Stimulated activated CD8-positive, alpha-beta memory T cell treated with anti-CD3 and anti-CD28 coated beads, Interleukin-15, amount 100 ng/mL, for 1 hour (primary cell): ENCODE measurements at places on chromosomes 6 and 20.

DNA sequence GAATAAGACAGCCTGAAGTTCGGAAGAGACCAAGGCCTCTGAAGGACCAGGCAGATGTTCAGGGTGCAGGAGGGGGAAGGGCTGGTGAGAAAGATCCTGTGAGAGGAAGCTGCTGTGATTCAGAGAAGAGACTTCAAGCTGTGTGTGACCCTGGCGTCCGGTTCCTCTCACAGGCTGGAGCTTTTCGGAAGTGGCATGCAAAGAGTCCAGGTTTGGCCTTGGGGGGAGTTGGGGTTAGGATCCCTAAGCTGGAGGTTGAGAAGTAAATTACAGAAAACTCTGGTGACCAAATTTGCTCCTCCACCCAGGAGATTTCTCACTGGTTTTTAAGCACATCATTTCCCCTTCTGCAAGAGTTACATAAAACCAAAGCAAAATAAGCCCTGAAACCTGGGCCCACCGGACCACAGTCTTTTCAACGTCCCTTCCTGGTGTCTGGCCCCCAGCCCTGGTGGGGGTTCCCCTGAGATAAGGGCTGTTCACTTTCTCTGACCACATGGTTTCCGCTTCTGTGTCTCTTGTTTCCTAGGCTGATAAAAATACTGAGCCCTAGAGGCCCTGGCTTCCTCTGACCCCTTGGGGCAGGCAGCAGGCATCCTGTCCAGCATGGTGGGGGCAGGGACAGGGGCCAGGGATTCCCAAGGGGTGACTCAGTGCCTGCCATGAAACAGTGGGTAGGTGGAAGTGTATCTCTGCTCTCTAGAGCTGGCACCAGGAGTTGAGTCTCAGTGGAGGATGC lies 12.0 kb upstream of the LTA start:
- no peak for DNase-seq

GRCh38 chr6:22025468-22026163 lies 271.2 kb downstream of the PRL start:
- DNase-seq, result no peak

DNA sequence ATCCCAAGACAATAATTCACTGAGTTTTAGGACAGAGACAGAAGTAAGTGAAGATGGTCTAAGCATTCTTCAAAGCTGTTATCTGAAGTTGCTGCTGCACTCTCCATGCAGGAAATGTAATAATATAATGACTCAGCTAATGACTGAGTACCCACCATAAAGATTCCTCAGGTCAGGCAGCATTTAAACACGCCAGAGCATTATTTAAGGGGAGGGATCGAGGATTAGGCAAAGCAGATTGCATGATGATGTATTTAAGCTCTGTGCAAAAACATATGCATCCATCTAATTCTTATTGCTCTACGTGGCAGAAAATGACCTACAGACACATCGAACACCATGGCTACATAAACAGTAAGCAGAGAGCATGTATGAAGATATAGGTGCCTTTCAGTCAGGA lies 216.4 kb downstream of the UNC5CL start:
- no peak for DNase-seq

DNA sequence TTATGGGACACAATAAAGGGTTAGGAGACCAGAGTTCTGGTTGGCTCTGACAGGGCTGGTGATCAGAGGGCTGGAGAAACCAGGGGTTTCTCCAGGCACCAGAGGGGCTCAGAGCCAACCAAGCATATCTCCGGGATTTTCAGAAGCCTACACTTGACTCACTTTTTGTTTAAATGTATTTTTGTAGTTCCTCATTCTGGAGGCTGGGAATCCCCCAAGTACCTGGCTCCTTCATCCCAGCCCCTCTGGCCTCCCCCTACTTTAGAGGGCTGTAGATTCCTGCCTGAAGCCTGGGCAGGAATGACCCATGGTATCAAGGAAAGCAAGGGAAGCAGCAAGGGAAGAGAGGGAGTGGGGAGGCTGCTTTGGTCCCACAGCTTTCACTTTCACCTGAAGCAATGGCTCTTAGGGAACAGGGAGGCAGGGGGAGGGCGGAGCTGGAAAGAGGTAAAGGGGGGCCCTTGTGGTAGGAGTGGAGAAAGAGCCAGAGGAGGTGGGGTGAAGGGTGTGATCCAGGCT lies 973 bp downstream of the CD40 start:
- no peak for DNase-seq

GRCh38 chr20:20437314-20437713 lies 69.4 kb downstream of the INSM1 start:
- DNase-seq, result no peak

- DNase-seq, result no peak
Measured at GRCh38 chr6:34120953-34121675, 24.8 kb downstream of the GRM4 start.

- no peak for DNase-seq
Measured at GRCh38 chr6:87832025-87832825, 130.2 kb upstream of the AKIRIN2 start.

DNA sequence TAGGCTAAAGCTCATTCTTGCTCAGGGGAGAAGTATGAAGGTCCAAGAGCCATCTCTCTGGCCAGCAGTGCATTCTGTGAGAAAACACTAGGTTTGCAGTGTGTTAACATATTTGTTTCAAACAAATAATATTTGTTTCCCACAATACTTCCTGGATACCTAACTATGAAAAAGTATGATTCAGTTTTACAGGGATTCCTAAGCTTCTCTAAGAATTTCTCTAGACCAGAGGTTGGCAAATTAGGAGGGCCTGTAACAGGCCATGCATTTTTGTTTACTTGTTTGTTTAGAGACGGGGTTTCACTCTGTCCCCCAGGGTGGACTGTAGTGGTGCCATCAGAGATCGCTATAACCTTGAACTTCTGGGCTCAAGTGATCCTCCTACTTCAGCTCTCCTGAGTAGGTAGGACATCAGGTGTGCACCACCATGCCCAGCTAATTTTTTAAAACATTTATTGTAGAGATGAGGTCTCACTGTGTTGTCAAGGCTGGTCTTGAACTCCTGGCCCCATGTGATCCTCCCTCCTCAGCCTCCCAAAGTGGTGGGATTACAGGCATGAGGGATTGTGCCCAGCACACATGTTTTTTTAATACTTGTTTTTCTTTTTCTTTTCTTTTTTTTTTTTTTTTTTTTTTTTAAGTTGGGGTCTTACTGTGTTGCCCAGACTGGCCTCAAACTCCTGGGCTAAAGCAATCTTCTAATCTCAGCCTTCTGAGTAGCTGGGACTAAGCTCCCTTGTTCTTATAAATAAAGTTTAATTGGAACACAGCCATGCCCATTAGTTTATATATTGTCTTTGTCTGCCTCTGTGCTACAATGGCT lies 71.7 kb downstream of the ADGRG6 start:
- DNase-seq, result no peak

- no peak for DNase-seq
Measured at GRCh38 chr6:679282-679681, 13.7 kb downstream of the EXOC2 start.

- DNase-seq, result no peak
Measured at GRCh38 chr20:3248167-3248992, 9.4 kb upstream of the SLC4A11 start.

GRCh38 chr6:159450815-159451465 lies 242.1 kb downstream of the SOD2 start:
- DNase-seq, result no peak

DNA sequence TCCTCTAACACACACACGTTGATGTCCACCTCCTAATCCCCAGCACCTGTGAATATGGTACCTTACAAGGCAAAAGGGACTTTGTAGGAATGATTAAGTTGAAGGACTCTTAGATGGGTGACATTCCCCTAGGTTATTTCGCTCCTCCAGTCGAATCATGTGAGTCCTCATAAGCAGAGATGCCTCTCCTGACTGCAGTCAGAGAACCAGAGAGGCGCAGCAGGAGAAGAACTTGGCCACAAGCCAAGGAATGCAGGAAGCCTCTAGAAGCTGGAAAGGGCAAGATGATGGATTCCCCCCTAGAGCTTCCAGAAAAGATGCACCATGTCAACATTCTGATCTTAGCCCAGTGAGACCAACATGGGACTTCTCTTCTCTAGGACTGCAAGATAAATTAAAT lies 133.1 kb upstream of the PTPRT start:
- no peak for DNase-seq

- DNase-seq, result no peak
Measured at GRCh38 chr6:125655511-125655910, 93.9 kb upstream of the HEY2 start.

- no peak for DNase-seq
Measured at GRCh38 chr6:23522792-23523547, 603.0 kb upstream of the NRSN1 start.

- DNase-seq, result no peak
Measured at GRCh38 chr20:23180451-23180921, 94.4 kb upstream of the CD93 start.

DNA sequence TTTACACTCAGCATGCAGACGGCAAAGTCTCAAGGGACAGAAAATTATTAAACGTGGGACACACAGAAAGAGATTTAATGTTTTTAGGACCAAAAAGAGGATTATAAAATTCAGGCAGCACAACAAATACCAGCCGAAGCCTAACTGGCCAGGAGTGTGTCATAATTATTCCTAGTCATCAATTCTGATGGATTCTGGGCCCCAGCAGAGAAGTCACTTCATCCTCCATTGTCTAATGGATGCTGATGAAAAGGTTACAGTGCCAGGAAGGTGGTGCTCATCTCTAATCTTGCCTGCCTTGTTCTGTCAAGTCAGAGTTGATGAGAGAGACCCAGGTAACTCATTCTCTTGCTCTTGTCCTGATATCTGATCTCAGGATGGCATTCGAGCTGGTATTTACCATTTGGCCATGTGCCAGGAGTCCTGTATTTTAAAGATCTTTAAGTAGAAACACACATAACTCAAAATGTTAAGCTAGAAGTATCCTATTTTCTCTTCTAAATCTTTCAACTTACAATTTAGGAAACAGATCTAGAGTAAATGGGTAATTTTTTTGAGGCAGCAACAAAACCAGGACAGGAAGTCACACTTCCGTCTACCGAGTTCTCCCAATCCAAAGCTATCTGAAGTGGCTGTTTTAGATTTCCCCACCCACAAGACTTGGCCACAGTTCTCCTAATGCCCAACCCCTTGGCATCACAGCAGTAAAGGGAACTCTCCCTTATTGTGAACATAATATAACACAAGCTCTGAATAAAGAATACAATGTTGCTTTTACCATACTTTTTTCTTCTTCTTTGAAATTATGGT lies 50.0 kb downstream of the ADAT2 start:
- no peak for DNase-seq

- no peak for DNase-seq
Measured at GRCh38 chr6:21031182-21031581, 496.9 kb downstream of the CDKAL1 start.

DNA sequence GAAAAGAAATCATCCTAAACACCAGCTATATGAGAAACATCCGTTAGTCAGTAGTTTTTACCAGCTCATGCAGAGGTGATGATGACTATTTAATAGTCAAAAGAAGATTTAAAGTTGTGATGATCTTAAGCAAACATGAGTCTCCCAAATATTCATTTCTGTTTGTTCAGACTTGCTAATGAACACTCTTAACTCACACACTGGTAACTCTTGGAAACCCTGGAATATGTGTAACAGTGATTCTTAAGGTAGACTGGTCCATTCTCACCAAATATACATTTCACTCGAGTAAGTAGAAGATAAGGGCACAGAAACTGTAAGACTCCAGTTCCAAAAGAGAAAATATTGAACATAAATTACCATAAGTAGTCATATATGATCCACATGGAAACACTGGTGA lies 29.1 kb downstream of the RSPO3 start:
- no peak for DNase-seq

- no peak for DNase-seq
Measured at GRCh38 chr6:2007165-2007564, 238.2 kb downstream of the GMDS start.

DNA sequence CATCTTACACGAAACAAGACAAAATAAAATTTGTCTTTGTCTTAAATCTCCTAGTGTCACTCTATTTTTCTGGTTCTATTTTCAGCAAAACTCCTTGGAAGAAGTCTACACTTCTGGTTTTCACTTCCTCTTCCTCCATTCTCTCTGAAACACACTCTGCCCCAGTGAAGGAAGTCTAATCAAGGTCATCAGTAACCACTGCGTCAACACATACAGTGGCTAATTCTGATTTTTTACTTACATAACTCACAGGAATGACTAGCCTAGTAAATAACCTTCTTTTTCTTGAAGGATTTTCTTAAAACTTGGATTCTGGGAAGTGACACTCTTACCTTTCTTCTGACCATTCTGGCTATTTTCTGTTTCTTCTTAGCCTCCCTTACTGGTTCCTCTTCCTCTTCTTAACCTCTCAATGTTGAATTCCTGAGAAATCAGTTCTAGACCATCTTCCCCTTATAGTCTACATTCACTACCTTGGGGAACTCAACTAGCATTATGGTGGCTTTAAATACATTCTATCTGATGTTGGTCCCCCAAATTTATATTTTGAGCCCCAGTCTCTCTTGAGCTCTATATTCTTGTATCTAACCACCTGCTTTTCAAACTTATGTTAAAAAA lies 37.5 kb downstream of the AIG1 start:
- DNase-seq, result no peak

GRCh38 chr6:42332916-42333315 lies 115.3 kb upstream of the MRPS10 start:
- no peak for DNase-seq

DNA sequence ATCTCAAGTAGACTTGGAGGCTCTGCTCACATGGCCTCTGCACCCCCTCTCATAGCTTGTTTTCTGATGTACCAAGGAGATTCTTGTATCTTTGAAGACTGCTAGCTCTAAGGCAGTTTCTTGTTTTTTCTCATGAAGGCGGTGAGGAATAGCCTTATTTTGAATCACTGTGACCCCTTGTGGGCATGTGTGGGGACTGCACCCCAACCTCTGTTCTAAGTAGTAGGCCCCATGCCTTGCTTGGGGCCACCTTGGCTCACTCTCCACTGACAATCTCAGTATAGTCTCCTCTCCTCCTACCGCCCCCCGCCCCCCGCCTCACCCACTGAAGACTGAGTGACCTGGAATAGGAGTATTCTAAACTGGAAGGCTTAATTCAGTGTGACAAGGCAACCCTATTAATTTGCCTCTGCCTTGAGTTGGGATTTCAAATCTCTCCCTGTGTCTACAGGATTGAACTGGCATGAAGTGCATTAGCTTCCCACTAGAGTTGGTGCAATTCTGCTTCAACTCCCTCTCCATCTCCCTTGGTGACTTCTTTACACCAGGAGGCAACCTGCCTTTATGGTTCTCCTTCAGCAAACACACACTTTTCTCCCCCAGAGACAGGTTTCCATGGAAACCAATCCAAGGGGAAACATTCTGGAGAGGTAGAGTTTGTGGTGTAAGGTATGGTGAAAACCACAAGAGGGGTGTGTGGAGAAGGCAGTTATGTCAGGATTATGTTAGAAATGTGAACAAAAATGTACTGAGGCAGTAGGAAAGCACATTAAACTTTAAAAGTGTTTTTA lies 75.4 kb upstream of the ECI2 start:
- DNase-seq, result peak; percentile 35
